ENCODE measurements at places on chromosomes 1 and 21.

DNA sequence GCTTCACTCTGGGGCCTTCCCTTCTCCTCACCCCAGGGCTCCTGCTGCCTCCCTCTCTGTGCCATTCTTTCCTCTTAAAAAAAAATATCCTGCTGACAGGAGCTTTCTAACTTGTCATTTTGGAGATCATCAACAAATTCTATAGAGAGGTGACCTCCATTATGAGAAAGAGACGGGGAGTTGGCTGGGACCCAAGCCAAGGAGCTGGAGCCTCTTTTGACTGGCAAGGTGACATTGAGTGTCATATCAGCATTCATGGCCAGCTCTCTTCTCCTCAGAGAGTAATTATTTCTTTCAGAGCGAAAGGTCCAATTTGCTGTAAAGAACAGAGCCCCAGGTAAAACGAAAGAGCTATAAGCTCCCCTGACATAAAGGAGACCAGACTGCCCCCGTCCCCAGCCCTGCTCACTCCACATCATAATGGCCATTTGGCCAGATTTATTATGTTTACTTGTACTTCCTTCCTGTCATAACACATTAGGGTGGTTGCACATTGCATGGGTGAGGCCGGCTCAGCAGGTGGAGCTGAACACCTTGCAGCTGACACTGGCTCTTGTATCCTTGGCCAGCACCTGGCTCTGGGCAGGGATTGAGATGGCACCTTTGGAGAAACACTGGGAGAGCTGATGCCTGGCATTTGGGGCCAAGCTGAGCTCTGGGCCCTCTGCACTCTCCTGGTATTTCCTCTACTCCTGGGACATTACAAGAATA, 404.0 kb upstream of the VAMP3 start:
- DNase-seq: no peak

DNA sequence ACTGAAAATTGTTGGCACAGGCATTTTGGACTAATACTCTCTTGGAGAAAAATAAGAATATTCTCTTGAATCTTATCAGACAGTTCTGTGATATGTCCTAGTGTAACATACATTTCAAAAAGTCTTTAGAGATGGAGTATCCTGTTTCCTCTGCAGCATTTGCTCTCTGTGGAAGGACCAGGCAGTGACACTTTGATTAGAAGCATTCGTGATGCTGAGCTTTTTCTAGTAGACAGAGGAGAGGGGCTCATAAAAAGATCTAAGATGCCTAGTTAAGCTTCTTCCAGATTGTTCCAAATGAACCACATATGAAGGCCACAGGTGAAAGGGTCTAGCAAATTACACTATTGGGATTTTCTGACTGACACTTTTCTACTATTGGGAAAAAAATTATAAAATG, 120.3 kb downstream of the C1orf21 start:
- DNase-seq: no peak

GRCh38 chr21:37243961-37244360, 23.2 kb downstream of the VPS26C start:
- no peak for DNase-seq

GRCh38 chr1:40092706-40093639, 4.1 kb downstream of the PPT1 start:
- no peak for DNase-seq

- no peak for DNase-seq
Observed at GRCh38 chr1:2990376-2991115, 30.7 kb upstream of the ACTRT2 start.

- DNase-seq: no peak
Observed at GRCh38 chr1:187045371-187045770, 216.6 kb downstream of the PLA2G4A start.

GRCh38 chr1:229928767-229929166, 138.3 kb upstream of the GALNT2 start:
- DNase-seq: no peak

DNA sequence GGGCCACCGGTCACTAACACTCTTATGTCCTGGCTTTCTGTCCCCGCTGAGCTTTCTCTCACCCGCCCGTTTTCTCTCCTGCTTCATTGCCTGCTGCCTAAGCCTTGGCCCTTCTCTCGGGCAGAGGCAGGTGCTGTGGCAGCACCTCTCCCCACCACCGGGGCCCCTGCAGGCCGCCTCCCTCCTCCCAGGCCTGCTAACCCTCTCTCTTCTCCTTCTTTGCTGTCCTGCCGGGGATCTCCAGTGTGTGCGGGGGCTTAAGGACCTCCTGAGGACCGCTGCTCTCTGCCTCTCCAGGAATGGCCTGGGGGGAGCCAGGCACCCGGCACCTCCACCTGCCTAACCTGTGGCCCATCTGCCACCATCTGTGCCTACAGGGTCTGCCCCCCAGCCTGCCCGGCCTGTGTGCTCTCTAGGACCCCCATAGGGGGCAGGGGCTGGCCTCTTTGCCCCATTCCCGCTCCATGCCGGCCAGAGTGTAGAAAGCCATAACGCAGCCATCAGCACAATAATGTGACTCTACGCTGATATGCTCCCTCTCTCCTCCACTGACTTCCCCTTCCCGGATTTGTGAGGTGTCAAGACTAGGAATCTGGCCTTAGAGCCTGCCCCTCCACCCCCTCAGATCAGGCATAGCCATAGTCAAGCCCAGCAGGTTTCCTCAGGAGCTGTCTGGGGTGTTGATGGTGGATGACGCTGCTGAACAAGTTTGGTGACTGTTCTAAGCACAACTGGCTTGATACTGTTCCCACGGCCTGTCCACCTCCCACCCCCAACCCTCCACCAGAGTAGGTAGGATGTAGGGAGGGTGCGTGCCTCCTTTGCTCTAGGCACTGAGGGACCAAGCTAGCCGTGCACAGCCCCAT, 6.1 kb upstream of the SFN start:
- DNase-seq: no peak

DNA sequence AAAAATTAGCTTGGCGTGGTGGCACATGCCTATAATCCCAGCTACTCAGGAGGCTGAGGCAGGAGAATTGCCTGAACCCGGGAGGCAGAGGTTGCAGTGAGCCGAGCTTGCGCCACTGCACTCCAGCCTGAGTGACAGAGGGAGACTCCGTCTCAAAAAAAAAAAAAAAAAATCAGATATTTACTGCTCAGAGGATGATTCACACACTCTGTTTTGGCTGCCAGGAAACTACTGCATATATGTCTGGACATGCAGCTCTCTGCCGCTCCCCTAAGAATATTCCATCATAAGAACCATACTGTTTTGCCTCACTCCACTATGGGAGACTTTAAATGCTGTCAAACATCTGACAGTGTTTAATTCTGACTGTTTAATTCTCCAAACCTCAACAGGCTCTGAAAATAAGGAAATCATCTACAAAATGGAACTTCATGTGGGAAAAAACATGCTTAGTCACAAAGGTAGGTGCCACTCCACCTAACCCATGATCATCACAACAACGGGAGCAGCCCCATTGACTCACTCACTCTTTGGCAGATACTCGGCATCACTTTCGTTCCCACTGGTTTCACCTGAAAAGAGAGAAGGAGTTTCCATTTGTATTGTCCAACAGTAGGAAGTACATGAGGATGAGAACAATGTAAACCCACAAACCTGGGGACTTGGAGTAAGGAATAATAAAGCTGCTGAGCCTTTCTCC, 29.3 kb upstream of the BCAS2 start:
- no peak for DNase-seq

DNA sequence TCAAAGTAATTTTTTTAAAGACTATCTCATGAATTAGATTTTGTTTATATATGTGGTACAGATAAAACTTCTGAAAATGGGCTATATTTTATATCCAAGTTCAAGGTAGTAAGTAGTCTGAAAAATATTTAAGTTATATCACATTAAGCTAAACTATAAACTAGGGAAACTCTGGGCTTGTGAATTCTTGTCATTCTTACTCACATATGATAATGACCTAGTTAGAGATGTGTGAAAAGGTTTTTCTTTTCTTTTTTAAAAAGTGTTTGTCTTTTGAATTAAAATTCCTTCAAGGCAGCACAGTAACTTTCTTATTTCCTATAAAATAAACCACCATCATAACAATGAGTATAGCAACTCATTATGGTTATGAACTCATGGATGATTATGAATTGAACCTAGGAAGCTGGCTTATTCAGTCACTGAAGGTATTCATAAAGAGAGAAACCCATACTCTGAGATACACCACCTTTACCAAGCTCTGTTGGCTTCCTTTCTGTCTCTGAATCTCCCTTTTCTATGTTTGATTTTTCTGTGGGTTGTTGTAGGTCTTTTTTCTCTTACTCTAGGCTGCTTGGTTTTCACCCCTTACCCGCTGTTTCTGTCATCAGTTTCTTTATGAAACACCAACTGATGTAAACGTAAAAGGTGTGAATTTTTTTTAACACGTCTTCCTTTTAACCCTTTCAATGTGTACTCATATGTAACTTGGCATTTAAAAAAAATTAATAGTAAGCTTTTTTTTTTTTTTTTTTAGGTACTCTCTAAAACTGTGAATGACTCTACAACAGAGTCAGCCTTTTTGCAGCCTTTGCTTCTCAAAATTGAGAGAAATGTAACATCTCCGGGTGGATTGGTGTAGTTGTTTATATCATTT, 25.2 kb downstream of the IL12RB2 start:
- no peak for DNase-seq

- no peak for DNase-seq
Observed at GRCh38 chr1:6975331-6976043, 190.2 kb downstream of the CAMTA1 start.

DNA sequence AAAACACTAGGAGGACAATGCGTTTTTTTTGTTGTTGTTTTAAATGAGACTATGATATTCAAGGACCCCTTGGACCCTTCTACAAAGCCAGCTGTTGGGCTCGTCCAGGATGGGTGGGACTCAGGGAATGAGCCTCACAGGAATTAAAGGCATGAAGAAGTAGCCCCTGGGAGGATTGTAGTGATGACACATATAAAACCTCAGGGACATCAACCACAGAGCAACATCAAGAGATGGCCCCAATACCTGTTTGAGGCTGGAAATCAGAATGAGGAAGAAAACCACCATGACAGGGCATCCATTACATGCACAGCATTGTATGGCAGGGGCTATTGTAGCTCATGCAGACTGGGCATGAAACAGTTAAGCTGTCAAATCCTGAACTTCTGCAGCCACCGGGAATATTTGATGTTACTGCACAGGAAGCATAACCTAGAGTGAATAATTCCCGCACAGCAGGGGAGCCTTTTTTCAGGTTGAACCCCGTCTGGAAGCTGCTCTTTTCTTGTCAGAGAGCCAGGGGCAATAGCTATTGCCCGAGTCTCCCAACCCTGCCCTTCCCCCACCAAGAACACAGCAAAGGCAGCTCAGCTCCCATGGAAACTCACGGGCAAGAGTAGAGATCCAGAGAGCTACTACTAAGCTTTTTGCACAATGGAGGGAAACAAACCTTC, 140.2 kb upstream of the FGGY start:
- DNase-seq: no peak

DNA sequence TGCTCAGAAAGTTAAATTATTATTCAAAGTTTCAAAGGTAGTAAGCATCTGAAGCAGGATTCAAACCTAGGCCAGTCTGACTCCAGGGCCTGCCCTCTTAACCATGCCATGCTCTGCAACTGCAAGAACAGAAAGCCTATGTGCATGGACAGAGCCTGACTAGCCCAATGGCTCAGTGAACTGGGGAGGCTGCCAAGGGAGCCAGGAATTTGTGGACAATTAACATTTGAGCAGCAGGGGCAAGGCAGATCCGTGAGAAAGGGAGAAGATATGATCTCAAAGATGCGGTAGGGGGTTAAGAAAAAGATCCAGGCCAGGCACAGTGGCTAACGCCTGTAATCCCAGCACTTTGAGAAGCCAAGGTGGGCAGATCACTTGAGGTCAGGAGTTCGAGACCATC, 6.5 kb upstream of the ATP1A4 start:
- no peak for DNase-seq

GRCh38 chr21:26961698-26962097, 5.2 kb downstream of the ADAMTS5 start:
- no peak for DNase-seq

DNA sequence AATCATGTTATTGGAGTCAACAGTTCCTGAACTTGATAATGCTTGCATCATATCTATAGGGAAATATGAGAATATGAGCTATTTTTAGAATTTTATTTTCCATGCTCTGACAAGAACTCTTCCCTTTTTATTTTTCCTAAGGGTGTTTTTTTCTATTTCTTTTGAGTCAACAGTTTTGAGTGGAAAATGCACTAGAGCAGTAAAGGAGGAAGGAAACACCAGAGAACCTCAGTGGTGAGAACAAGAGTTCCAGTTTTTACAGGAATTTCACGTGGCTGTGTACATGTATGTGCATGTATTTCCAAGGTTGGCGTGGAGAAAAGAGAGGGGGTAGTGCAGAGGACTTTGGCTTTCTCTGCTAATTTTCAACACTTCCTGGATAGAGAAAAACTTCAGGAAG, 63.6 kb upstream of the TNFSF18 start:
- no peak for DNase-seq

DNA sequence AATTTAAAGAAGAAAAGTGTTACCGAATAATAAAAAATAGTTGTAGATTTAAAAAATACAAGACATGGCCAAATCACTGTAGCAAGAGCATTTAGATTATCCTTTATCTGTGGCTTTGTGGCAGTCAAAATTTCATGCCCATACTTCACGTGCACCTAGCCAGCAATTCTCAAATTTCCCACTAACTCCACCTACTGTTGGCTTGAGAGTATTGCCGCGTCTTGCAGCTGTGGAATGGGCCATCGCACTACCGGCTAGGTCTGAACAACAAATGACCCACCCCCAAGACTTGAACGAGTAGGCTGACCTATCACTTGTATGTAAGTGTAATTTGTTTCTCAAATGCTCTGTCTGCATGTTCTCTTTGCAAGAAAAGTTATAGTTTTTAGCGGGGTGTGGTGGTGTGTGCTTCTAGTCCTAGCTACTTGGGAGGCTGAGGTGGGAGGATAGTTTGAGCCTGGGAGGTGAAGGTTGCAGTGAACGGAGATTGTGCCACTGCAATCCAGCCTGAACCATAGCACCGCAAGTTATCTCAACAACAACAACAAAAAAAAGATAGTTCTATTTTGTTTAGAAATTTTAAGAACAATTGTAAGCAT, 4.1 kb downstream of the KRTAP13-4 start:
- DNase-seq: no peak

GRCh38 chr1:53949023-53949990, 3.2 kb downstream of the LRRC42 start:
- no peak for DNase-seq

GRCh38 chr21:25756190-25756932, 21.6 kb downstream of the GABPA start:
- DNase-seq: no peak

GRCh38 chr1:169060919-169061639, 45.4 kb upstream of the ATP1B1 start:
- DNase-seq: no peak

DNA sequence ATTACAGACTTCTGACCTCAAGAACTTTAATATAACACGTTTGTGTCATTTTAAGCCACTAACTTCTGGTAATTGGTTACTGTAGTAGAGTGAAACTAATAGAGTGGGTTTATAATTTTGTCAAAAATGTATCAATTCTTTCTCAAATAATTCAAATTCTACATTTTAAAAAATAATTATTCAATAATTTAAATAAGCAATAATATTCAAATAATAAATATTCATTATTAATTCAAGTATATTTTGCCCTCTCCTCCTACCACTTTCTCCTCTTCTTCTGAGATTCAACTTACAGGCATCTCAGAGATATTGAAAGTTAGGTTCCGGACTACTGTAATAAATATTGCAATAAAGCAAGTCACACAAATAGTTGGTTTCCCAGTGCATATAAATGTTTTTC, 1107.1 kb downstream of the KCNT2 start:
- DNase-seq: no peak
